ENCODE measurements at places on chromosomes 3 and 15.
A peak's percentile ranks its signal among the peaks of the same experiment; 100 is the strongest.

DNA sequence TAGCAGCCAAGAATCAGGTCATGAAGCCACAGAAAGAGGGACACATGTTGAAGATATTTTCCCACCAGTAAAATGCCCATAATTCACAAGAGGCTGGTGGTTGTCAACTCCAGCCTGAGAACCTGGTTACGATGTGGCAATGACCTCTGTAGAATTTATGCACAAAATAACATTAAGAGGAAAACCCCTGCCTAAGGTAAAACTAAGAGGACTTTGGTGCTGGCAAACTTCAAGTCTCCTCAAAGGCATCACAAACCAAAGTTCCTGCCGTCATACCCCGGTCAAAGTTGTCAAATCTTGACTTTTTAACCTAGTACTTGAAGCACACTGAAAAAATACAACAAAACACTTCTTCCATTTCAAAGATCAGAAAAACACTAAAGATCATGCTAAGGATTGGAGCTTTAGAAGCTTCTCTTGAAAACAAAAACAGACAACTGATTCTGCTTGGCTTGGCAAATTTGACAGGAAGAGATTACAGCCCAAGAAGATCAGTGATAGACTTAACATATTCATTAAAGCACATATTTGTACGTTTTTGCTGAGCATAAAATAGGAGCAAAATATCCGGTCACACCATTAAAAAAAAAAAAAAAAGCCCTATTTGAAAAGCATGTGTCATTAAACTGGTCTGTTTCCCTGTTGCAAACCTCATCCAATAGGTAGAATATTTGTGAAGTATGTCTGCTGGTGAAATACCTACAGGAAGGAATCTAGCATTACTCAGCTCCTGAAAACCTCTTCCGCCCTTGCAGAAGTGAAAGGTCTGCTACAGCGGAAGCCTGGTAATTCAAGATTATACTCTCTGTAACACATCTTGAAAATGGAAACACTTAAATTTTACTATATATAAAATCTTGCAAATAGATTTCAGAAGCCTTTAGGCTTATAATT, 22.8 kb downstream of the EIF4E3 start:
- peak; percentile 60 for DNase-seq

- DNase-seq = peak; percentile 66
Measured at GRCh38 chr15:68055224-68055705, 1.1 kb downstream of the PIAS1 start.

DNA sequence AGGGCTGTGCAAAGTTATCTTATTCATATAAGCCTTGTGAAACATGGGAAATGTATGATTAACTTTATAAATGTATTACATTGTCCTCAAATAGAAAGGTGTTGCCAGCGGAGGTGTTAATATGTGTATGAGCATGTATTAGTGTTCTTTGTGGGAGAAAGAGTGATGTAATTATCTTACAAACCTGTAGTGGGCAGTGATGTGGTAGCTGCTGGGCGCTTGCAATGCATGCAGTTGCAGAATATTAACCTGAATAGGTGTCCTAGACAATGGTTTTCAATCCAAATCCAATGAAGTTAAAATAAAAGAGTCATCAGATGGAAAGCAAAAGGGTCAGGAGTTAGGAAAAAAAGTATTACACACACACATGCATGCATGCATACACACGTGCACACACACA, 881.3 kb upstream of the CADM2 start:
- DNase-seq = no peak

GRCh38 chr3:143972155-143972504, 507 bp downstream of the DIPK2A start:
- DNase-seq = peak; percentile 64

DNA sequence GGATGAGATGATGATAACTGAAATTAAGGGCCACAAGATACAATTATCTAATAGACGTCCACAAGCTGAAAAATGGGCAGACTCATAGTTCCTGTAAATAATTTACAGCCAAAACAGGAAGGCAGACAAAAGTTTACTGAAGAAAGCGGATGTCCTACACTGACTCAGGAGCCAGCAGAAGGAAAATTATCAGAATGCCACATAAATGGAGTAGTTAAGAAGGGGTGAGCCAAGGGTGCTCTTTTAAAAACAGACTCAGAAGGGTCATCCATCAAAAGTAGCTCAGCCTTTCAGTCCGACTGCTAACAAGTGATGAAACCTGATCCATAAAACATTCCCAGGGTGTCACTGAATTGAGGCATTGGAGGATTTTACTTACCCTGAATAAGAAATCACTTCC, 39.8 kb downstream of the TUSC7 start:
- no peak for DNase-seq

- no peak for DNase-seq
Measured at GRCh38 chr15:34292621-34293020, 45.0 kb downstream of the SLC12A6 start.

GRCh38 chr3:177946497-177946896, 589.7 kb upstream of the KCNMB2 start:
- DNase-seq = no peak

DNA sequence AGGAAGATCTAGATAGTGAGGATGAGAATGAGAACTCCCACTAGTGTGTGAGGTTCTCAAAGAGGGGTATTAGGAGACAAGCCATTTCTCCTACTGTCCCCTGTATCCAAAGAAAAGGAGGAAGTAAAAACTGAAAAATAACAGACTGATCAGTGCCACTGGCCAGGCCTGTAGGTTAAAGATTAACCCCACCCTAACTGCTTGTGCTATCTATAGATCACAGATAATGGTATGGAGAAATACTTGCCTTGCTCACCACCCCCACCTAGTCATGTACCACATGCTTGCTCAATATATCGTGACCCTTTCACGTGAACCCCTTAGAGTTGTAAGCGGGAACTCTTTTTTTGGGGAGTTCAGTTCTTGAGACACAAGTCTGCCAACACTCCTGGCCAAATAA, 519.7 kb upstream of the FRG2C start:
- DNase-seq = no peak

- DNase-seq = no peak
Measured at GRCh38 chr15:63372753-63373152, 8.9 kb downstream of the CA12 start.

GRCh38 chr15:76756381-76756780, 148.8 kb downstream of the SCAPER start:
- no peak for DNase-seq

GRCh38 chr3:87121856-87122255, 105.3 kb upstream of the CHMP2B start:
- no peak for DNase-seq

- no peak for DNase-seq
Measured at GRCh38 chr3:124486324-124486723, 243.9 kb upstream of the UMPS start.

- DNase-seq = no peak
Measured at GRCh38 chr3:3631114-3631513, 168.1 kb upstream of the LRRN1 start.

DNA sequence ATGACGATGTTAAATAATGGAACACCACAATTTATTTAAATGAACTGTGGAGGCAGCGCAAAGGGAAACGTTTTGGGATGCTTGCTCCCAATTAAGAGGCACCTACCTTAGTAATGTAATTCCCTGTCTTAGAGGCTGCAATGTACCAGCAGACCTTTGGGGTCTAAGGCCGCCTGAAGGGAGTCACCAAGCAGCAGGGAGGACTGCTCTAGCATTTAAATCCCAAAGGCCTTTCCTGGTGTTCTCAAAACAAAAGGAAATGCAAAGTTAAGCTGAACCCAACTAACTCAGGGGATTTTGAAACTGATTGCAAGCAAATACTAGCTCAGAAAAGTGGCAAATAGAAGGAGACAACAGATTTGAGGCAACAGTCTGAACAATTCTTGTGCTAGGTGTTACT, 510.8 kb downstream of the GABRG3 start:
- no peak for DNase-seq

- no peak for DNase-seq
Measured at GRCh38 chr3:182565916-182566796, 227.1 kb upstream of the ATP11B start.

DNA sequence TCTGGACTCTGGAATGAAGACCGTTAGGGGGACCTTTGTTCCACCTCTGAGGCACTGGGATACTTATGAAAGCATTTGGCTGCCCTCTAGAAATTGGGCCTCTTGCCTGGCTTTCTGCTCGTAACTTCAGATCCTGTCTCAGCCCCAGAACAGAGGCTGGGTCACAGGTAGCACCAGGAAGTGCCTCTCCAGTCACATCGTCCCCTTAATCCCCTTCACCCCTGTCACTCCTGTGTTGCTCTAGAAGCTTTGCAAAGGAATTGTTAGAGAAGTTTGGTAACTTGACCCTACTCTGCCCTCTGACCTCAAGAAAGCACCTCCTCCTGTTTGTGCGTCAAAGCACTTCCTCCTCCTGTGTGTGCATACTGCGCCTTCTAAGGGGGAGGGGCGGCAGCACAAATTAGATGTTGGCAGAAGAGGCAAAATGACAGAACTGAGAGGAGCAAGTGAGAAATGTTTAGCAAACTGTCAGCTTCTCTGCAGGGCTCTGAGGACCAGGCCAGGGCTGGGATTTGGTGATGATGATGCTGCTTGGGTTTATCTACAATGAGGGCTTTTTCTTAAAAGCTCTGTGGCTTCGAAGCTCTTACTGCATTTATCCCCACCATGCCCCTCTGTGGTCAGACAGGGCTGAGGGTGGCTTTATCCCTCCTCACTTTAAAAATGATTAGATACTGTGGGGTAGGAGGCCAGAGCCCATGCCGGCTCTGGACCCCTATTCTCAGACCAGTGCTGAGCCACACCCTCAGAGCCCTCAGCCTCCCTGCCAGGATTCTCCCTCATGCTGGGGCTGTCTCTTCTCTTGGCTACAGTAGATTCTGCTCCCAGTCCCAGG, 76.2 kb downstream of the LARS2 start:
- peak; percentile 22 for DNase-seq

DNA sequence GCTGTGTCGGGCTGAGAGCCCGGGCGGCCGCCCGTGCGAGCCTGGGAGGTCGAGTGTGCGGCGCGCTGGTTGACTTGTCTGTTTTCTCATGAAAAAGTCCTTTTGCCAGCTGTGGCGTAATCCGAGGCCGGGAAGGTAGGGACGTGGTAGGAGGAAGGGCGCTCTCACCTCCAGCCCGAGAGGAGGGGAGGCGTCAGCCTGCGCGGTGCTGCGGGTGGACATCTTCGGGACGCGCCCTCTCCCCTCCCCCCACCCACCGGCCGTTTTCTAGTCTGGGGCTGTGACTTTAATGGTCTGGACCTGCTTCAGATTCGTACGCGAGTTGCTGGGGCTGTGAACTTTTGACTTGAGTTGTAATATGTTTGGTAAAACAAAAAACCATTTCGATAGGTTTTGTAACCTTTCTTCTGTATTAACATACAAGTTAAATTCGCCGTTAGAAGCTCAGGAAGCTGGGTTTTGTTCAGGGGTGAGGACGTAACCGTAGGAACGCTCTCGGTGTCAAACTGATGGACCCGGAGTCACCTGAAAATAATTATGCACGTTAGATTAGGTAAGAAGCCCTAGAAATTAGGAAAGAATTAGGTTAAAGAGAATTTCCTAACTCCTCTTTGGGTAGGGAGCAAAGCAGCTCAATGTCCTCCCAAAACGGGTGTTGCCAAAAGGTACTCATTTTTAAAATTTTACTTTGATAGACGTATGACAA, 762 bp downstream of the NCK1 start:
- peak; percentile 48 for DNase-seq

GRCh38 chr3:120524171-120524923, 71.8 kb upstream of the NDUFB4 start:
- no peak for DNase-seq

DNA sequence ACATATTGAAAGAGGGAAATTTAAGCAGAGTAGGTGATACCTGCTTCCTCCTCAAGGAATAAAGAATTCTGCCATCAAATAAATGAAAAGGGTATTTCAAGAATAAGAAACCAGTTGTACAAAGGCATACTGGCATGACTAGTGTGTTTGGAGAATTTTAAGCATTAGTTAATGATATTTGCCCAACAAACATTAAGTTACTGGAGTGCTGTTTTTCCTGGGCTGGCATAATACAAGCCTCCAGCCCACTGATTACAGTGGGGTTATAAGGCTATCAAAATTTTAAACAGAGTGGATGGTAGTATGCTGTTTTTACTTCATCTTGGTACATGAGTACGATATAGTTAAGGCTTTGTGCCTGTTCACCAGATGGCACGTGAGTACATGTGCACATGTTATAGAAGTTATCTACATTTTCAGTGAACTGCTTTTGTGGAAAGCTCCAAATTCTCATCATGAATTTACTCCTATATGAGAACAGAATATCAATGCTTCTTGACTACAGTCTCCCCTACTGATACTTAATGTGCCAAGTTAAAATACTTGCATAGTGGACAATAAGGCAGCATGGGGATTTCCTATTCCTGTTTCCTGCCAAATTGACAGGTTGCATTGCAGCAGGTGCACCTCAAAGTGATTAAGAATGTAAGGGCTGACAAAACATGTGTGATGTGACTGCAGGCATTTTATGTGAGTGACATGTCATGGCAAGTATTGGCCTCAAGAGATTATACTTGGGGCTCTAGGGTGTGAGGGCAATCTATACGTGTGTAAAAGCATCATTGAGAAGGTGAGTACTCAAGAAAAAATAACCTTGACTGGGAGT, 14.9 kb downstream of the NAALADL2 start:
- DNase-seq = no peak

GRCh38 chr3:183172051-183172639, 9.6 kb upstream of the LAMP3 start:
- no peak for DNase-seq

DNA sequence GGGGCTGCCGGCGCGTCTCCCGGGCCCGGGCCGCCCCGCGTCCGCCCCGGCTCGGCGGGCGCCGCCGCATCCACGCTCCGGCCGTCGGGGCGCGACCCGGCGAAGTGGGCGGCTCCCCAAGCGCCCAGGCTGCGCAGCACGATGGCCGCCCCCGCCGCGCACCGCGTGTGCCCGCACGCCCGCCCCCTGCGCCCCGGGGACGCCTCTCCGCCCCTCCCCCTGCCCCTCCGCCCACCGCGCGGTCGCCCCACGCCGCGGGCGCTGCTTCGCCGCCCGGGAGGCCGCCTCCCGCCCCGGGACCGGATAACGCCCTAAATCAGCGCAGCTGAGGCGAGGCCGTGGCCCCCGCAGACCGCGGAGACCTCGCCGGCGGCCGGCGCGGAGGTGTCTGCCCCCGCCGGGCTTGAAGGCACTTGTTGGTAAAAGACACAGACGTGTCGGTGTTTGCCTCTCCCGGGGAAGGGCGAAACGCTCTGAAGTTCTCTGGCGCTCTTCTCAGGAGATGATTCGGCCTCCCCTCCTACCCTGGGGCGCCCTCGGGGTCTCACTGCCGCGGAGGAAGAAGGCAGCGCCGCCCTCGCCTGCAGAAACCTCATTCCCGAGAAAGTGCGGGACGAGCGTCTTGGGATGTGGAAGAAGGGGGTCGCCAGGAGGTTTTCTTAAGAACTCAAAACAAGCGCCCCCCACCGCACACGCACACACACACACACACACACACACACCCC, at the start of gene BNC1:
Gene BNC1 (minus strand): TSS at position 106 of the 725 bp plus-strand sequence. CDS start 36 bp downstream, at position 70.
- no peak for DNase-seq

- no peak for DNase-seq
Measured at GRCh38 chr3:151999936-152000335, 126.5 kb downstream of the SUCNR1 start.

- DNase-seq = no peak
Measured at GRCh38 chr3:61008153-61008997, 242.9 kb downstream of the FHIT start.

GRCh38 chr15:67902579-67903009, 62.7 kb upstream of the RNU6-1 start:
- DNase-seq = no peak
